ENCODE measurements at places on chromosomes 7 and 10.

DNA sequence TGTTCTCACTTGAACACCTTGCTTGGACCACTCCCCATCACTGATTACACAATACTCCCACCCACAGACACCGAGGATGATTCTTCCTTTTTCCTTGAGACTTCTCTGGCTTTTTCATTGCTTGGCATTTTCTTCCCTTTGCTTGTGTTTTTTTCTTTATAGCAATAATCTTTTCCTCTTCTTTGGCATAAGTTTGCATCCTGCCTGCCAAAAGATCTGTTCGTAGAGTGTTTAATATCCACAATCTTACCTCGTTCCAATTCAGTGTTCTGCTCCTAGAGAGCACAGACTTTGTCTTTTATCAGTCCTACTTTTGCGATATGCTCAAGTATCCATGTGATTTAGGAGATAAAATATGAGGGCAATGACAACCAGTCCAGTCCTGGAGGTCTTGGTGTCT is 303.3 kb upstream of the CDC14C start:
- no peak for DNase-seq
- no peaks in the 10 kb centered on the region for H3K27me3 ChIP-seq
- no peaks in the 10 kb centered on the region for H3K4me1 ChIP-seq

- H3K27me3 ChIP-seq: no peaks in the 10 kb centered on the region
- no peak within 1 kb of the TSS for H3K27ac ChIP-seq
- H3K36me3 ChIP-seq: peaks cover 21% of the 10 kb centered on the region
- H3K4me1 ChIP-seq: peaks cover 36% of the 10 kb centered on the region
- DNase-seq: peak; percentile 82
Measured at GRCh38 chr10:73874267-73875138, at the start of gene CAMK2G. Gene CAMK2G (minus strand): TSS chr10:73874555. CDS start chr10:73874461, 94 bp downstream.

DNA sequence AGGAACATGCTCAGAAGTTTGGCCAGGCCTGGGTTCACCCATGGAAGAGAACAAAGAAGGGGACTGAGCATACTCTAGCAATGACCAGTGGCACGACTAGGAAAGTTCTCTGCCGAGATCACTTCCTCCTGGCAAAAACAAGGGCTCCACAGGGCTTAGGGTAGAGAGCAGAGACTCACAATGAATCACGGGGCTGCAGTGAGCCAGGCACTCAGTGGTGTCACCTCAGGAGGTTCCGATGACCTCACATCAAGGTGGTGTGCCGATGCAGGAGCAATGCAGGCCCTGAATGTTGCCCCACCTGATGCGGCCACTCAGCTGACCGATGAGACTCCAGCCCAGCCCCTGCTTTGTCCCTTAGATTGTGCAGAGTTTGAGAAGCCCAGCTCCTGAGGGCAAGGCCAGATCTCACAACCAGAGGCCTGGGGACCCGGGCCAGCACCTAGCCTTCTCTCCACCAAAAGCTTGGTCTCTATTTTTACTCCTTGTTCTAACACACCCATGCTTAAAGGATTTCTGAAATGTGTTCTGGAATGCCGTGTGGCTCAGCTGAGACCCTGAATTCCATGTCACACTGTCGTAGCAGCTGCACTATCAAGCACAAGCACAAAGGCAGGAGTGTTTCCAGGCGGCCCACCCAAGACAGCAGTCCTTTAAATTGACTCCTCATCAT is 60.9 kb downstream of the COBL start:
- no peak overlapping the region for H3K27ac ChIP-seq
- peaks cover 12% of the 10 kb centered on the region for H3K4me1 ChIP-seq
- no peaks in the 10 kb centered on the region for H3K27me3 ChIP-seq
- H3K4me3 ChIP-seq: no peak overlapping the region
- H3K36me3 ChIP-seq: no peaks in the 10 kb centered on the region

DNA sequence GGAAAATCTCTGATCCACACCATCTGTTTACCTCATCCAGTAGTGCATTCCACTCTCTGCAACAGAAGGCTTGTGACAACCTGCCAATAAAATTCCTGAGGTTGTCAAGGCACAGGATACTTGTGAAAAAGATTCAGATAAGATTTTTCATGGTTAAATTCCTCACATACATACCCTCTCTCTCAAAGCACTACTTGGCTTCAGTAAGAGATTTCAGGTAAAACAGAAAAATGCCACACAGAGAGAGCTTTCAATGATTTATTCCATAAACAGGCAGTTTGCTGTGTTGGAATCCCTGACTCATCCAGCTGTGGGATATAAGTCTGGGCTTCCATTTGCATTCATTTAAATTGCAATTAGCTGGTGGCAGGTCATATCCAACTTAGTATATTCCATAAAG is 99.7 kb upstream of the CAV2 start:
- no peak overlapping the region for H3K27ac ChIP-seq
- no peak for DNase-seq
- no peaks in the 10 kb centered on the region for H3K4me1 ChIP-seq
- H3K36me3 ChIP-seq: no peaks in the 10 kb centered on the region

DNA sequence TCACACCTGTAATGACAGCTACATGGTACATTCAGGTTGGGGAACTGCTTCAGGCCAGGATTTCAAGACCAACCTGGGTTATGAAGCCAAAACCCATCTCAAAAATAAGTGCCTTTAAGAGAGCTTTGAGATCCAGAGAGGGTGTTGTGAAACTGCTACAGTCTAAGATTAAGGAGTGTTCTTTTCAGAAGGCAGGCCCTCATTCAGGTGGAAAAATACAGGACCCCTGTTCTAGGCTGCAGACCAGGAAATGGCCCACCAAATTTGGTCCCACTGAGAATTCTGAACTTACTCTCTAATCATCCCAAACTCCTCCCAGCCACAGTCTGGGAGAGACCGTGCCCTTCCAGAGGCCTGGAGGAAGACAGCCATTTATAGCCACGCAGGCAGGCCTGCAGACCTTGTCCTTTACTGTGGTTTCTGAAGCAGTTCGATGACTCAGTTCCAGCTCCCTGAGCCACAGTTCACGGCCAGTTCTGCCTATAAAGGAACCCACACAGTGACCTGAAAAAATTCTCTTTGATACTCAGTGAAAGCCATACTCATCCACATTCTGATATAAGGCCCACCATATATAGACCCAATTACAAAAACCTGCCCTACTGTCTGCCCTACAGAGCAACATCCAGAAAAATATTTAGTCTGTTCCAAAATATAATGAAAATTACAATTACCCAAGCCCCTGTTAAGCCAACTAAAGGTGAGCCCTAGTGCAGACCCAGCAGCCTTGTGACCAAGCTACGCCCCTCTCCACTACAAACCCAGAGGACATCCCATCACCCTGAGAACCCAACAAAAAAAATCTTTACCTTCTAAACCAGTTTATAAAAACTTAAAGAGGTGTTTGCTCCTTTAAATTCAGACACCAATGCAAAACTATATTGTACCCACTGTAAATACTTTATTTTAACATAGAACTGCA is 21.2 kb downstream of the ZNF680 start:
- no peaks in the 10 kb centered on the region for H3K27me3 ChIP-seq
- DNase-seq: no peak
- H3K4me1 ChIP-seq: no peaks in the 10 kb centered on the region
- H3K27ac ChIP-seq: no peak overlapping the region
- no peak overlapping the region for H3K4me3 ChIP-seq
- H3K36me3 ChIP-seq: peaks cover 10% of the 10 kb centered on the region

DNA sequence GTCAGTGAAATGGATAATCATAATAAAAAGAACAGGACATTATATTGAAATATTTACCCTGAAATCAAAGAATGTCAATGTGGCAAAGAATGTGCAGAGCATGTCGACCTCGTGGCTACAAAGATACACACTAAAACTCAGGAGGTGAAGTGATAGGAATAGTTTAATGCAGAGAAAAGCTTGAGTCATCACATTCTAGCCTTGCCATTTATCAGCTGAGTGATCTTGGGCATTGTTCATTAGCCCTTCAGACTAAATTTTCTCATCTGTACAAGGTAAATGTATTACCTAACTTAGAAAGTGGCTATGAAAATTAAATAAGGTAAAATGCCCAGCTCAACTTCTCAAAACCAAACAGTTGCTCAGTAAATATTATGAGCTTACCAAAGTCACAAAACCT is 22.6 kb downstream of the CALCR start:
- no peak for DNase-seq
- H3K27ac ChIP-seq: no peak overlapping the region
- H3K4me1 ChIP-seq: no peaks in the 10 kb centered on the region
- H3K4me3 ChIP-seq: no peak overlapping the region

DNA sequence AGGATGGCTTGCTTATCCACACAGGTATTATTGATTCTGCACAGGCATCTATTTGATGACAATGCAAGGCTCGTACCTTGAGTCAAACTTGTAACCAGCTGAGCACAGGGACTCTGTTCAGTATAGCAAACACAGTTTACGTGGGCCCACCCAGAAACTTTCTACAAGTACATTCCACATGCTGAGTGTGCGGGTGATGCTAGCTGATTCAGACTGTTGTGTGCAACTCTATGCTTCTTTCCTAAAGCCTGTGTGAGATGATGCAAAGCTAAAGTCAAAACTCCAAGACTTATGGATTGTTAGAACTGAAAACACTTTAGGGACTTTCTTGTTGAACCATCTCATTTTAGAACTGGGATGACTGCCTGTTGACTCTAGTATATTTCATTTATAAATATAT is 21.5 kb upstream of the CALD1 start:
- H3K4me3 ChIP-seq: no peak overlapping the region
- no peak for DNase-seq
- no peak overlapping the region for H3K27ac ChIP-seq
- no peaks in the 10 kb centered on the region for H3K27me3 ChIP-seq
- H3K36me3 ChIP-seq: no peaks in the 10 kb centered on the region
- H3K4me1 ChIP-seq: no peaks in the 10 kb centered on the region

- H3K27ac ChIP-seq: no peak overlapping the region
- H3K4me1 ChIP-seq: no peaks in the 10 kb centered on the region
- no peak for DNase-seq
Measured at GRCh38 chr10:128307820-128308219, 181.6 kb upstream of the MKI67 start.

DNA sequence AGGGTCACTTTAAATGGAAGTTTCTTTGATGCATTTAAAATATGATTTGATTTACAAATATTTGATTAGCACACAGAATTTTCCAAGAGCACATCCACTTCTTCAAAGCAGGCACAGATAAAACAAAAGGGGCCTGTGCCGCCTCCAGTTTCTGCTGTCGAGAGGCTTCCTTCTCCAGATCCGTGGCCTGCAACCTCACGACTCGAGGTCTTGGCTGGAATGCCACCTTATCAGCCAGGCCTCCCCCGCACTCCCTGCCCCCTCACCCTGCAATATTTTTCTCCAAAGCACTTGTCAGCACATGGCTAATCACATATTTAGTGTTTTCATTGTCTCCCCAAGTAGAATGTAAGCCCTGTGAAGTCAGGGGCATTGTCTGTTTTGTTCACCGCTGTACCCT is 12.5 kb downstream of the PYROXD2 start:
- no peak for DNase-seq
- H3K36me3 ChIP-seq: peaks cover 6% of the 10 kb centered on the region
- no peak overlapping the region for H3K27ac ChIP-seq
- H3K4me3 ChIP-seq: no peak overlapping the region
- H3K4me1 ChIP-seq: peaks cover 6% of the 10 kb centered on the region
- no peaks in the 10 kb centered on the region for H3K27me3 ChIP-seq

DNA sequence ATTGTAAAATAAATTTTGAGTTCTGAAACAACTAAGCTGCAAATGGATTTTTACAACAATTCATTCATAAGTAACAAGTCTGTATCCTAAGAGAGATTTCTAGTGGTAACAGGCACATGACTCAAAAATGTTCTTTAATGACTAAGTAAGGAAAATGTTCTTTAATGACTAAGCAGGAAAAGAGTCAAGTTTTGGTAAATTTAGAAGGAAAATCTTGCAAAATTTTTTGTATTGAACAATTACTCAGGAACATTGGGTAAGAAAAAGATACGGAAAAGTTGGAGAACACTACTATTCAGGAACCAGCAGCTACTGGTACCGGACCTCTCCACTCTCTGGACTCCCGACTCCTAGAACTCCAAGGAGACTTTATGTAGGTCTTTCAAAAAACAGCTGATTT is 33.5 kb downstream of the HYCC1 start:
- no peak for DNase-seq
- H3K27me3 ChIP-seq: no peaks in the 10 kb centered on the region
- H3K4me1 ChIP-seq: no peaks in the 10 kb centered on the region

DNA sequence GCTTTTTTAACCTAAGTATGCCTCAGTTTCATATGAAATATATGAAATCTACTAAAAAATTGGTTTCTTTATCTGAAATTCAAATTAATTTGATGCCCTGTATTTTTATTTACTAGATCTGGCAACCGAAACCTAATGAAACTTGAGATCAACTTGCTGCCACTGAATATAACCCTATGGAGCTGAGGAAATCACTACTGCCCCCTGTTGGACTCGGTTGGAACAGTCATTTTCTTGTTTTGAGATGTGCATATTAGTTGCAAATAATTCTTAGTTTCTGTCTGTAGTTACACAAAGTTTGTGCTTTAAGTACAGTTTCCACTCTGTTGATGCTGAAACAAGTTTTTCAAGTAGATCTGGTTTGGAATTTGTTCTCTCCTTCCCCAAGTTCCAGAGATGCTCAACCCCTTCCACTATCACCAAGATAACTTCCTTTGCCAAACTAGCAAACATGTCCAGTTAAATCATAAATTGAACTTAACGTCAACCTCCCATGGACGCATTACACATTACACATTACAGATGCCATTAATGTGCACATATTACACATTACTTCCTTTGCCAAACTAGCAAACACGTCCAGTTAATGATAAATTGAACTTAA is 22.2 kb upstream of the EXOC4 start:
- peak; percentile 11 for DNase-seq
- no peak overlapping the region for H3K27ac ChIP-seq
- H3K27me3 ChIP-seq: no peaks in the 10 kb centered on the region

DNA sequence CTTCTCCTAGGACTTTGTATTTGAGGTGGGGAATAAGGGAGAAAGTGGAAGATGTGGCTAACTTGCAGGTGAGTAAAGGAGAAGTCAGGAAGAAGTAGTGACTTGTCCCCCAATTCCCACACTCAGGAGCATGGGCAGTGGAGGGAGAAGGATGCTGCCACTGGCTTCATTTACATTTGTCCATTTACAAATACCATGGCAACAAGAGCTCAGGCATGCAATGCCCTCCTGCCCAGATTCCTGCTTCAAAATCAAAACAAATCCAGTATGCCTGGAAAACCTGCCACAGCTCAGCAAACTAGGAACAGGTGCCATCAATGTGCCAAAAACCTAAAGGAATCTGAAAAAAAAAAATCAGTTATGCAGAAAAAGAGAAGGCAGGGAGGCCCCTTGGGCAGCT is 139.9 kb downstream of the KCNMA1 start:
- H3K36me3 ChIP-seq: no peaks in the 10 kb centered on the region
- H3K4me3 ChIP-seq: no peak overlapping the region
- H3K27ac ChIP-seq: no peak overlapping the region
- DNase-seq: no peak
- H3K27me3 ChIP-seq: no peaks in the 10 kb centered on the region

- no peak for DNase-seq
- H3K27me3 ChIP-seq: no peaks in the 10 kb centered on the region
- no peaks in the 10 kb centered on the region for H3K36me3 ChIP-seq
- H3K27ac ChIP-seq: no peak overlapping the region
- no peak overlapping the region for H3K4me3 ChIP-seq
Measured at GRCh38 chr10:116183733-116184511, 89.1 kb downstream of the GFRA1 start.

Measured in large intestine (tissue), 12 donors.